Activated CD4-positive, alpha-beta T cell treated with anti-CD3 and anti-CD28 coated beads, Interleukin-2, Interleukin-4, amounts not matched to agents 100 ng/mL and 50 ng/mL, durations not matched to agents 16 hours and 8 hours (primary cell): ENCODE measurements at places on chromosomes 3 and 15.

GRCh38 chr15:91263632-91264531 lies 163.8 kb downstream of the SV2B start:
- DNase-seq, result no peak

GRCh38 chr15:60477164-60477563 lies 1.8 kb downstream of the ICE2 start:
- no peak for DNase-seq

GRCh38 chr3:169232863-169233262 lies 430.6 kb downstream of the MECOM start:
- DNase-seq, result no peak

GRCh38 chr15:79872358-79873017 lies 24.3 kb downstream of the MTHFS start:
- DNase-seq, result peak; percentile 46

DNA sequence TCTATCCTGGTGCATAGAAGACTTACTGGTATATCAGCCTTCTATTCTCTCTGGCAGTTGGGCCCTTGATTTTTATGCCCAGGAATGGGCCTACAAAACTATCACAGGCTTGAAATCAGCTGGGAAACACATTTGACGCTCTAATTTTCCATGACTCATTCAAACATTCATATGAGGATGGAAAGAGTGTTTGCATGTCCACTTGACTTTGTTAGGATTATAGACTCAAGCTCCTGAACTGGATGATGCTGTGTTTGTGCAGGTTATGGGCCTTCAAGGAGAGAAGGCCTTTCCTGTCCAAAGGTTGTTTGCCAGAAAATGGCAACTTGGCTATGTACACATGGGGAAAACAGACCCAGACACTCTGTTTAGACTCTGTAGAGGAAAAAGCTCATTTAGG lies 219.9 kb downstream of the GAP43 start:
- DNase-seq, result no peak

- DNase-seq, result no peak
Observed at GRCh38 chr15:70210076-70210475, 112.4 kb upstream of the TLE3 start.

DNA sequence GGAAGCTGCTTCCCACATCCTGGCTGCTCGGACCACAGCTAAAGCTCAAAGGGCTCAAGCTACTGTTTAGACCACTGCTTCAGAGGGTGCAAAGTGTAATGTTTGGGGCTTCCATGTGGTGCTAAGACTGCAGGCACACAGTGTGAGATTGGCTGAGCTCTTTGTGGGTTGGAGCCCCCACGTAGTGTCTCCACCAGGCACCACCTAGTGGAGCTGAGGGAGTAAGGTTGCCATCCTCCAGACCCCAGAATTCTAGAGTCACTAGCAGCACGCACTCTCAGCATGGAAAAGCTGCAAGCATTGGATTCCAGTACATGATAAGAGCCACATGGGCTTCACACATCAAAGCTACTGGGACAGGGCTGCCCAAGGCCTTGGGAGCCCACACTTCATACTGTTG lies 9.3 kb downstream of the MKRN3 start:
- no peak for DNase-seq

- no peak for DNase-seq
Observed at GRCh38 chr3:174285242-174285864, 573.8 kb upstream of the NAALADL2 start.

DNA sequence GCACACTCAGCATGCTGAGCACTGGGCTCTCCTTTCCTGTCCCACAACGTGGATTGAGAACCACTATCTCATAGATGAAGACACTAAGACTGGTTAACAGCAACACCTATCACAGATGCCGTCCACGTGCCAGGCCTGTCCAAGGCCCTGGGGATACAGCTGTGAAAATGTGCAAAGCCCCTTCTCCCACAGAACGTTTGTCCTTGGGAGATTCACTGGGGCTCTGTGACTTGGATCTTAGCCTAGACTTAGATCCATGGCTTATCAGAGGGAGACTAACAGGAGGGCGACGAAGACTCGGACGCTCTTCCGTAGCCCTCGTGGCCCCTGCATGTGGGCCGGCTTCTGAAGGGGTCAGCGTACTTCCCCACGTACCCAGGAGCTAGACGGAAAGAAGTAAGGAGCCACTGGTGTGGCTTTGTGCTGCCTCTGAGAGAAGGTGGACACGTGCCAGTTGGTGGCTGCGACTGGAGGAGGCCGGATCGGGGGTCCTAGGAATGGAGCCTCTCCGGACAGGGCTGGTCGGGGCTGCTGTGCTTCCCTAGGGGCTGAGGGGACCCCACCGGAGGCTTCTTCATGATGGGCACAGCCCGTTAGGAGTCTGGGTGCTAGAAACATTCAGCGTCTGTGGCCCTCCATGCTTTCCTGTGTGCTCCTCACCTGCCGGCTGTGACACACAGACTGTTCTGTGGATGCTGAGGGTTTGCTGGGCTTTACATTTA lies 964 bp downstream of the NRROS start:
- DNase-seq, result peak; percentile 35
